ENCODE measurements at places on chromosomes 6 and 20.
A peak's percentile ranks its signal among the peaks of the same experiment; 100 is the strongest.

GRCh38 chr6:56902641-56903464 is 52.1 kb upstream of the BEND6 start:
- DNase-seq, result peak; percentile 57

DNA sequence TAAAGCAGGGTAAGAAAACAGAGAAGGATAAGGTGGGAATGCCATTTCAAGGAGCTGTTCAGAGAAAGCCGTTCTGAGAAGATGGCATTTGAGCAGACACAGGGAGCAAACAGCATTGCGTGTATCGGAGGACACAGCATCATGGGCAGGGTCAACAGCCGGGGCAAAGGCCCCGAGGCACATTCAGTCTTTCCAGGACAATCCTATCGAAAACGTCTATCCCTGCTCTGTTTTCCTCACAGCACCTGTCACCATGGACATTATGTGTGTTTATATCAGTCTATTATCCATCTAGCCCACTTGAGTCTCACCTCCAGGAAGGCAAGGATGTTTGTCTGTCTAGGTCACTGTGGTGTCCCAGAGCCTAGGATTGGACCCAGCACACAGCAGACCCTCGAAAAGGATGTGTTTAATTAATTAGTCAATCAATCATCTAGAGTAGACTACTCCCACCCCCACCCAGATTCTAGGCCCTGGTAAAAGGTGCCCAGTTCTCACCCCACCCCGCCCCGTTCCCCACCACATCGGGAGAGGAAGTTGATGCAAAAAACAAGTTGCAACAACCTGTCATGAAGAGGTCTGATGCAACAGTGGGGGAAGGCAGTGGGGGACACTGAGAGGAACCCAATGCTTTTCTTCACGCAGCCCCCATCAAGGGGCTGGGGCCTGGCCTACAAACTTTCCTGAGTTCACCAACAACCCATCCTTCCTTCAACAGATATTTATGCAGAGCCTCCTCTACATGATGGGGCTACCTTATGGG is 66.6 kb downstream of the PREX1 start:
- DNase-seq, result no peak

DNA sequence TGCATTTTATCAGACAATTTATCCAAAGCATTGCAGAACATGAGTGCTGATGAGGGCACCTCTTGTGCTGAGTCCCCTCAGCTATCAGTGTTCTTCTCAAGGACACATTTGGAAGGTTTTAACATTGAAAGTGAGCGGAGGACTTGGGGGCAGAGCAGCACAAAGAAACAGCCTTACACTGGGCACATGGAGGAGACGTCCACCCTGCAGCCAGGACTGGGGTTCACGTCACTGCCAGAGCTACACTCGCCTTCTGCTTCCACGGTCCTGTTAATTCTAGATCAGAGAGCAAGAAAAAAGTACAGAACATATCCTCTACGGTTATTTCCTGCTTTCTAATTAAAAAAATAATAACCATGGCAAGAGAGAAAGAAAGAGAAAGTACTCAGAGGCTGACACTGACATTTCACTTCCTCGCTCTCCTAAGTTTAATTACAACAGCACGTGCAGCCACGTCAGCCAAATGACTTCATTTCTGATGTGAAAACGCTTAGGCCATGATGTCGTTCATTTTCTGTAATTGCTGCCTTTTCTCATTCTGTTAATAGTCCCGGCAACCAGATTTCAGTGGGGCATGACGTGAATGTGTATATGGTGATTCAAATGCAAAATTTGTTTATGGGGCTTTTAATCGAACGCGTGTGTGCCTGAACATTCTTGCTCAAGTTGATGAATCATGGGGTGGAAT is 5.1 kb downstream of the PRND start:
- peak; percentile 67 for DNase-seq

DNA sequence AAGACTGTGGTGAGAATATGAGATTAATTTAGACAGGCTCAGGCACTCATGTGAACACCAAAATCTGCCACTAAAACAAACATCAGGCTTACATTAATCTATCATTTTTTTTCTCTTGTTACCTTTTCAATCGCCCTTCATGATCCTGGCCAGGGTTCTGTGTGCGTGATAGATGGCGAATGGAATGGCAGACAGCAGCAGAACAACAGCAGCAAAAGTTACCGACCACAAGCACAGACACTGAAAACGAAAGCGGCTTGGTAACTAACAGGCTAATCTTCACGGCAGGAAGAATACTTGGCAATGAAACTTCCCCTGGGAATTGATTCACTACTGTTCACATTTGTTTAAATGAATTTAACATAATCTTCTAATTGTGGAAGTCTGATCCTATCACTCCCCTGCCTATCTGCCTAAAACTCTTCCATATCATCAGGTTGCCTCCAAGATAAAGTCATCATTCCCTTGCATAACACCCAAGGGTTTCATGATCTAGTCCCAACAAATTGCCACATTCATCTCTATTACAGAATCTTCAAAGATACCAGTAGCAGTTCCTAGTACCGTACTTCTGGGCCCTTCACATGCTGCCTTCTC is 28.7 kb downstream of the PTPRK start:
- DNase-seq, result no peak

- DNase-seq, result no peak
Observed at GRCh38 chr6:113920663-113921267, 50.2 kb downstream of the HDAC2 start.

DNA sequence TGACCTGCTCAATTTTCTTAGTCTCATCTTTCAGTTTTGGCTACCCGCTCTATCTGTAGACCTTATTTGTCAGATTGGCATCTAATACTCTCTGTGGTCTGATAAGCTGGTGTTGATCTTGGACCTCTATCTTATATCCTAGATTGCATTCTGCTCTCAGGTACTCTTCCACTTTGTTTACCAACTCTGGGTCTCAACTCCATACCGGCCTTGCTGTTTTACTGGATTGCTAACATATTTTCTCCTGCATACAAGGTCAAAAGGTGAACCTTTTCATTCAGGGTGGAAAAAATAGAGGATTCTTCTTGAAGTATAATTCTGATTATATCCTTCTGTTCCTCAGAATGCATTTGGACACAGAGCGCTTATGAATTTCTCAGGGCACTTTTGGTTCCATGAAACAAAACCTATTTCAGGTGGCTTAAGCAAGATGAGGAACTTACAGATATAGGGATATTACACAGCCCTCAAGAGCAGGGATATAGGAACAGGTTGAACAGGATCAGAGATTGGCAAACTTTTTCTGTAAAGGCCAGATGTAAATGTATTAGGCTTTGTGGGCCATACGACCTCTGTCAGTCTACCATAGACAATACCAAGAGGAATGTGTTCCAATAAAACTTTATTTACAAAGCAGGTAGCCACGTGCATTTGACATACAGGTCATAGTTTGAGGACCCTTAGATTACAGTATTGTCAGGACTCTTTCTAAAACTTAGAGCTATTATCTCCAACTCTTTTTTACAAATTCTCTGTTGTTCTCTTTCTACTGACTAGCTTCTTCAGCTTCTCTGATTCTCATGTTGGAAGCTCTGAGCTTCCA is 2.5 kb upstream of the SH3BGRL2 start:
- DNase-seq, result no peak

- DNase-seq, result no peak
Observed at GRCh38 chr6:149727793-149728498, 10.0 kb upstream of the LATS1 start.

DNA sequence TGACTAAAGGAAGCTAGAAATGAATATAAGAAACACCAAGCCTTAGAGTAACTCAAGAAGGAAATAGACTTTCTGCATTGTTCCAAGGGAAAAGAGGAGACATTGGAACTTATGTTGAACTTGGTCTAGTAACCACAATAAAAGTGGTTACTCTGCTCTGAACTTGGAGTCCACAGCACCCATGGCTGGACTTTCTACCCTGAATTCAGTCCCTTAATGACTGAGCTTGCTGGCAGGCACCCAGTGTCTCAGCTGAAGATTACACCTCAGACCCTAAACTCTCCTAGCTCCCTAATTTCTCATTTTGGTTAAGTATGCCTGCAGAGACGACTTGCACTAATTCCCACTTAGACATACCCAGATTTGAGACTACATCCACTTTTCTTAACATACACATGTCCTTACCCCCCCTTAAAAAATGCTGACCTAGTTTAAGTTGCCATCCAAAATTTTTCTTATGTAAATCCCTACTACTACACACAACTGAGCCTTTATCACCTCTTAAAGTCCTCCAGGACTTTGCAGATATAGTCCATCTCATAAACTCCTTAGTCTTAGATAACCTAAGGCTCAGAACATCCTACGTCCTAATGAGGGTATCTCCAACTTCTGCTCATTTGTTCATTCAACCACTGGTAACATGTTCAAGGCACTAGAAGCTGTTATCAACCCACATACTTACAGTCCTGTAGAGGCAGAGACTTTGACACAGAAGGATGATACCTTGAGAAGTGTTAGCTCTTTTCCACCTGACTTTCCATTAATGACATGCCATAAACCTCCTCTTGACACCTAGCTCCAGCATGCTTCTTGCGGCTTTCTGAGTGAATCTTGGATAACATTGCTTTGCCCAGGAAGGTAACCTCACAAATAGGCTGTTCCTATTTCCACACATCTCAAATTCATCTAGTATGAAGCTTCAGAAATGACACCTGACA is 129.8 kb downstream of the ALDH8A1 start:
- no peak for DNase-seq

DNA sequence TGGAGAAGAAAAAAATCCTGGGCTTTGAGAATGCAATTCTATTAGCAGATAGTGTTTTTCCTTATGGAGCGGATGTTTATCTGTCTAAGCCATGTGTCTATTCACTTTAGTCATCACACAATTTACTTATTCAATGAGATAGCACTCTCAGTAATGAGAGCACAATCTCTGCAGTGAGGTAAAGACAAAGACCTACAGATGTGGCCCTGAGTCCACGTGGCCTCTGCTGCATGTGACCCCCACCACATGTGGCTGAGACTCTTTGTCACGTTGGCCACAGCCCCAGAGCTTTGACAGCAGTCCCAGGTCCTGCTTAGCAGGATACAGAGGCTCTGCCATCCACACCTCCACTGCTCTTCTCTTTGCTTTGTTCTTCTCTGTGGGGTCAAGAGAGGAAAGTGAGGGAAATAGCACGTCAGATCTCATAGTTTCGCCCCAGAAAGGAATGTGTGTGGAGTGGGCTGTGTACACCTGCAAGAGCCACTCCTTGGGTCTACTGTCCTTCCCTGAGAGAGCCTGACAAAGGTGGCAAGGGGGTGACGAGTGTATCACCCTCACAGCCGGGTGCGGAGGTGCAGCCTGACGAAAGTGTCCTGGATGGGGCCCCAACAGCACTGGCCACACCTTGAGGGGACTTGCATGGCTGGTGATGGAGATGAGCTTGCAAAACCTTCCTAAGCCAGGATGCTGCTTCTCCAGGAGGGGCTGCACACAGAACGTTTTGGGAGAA is 40.7 kb downstream of the ZNF831 start:
- DNase-seq, result no peak

DNA sequence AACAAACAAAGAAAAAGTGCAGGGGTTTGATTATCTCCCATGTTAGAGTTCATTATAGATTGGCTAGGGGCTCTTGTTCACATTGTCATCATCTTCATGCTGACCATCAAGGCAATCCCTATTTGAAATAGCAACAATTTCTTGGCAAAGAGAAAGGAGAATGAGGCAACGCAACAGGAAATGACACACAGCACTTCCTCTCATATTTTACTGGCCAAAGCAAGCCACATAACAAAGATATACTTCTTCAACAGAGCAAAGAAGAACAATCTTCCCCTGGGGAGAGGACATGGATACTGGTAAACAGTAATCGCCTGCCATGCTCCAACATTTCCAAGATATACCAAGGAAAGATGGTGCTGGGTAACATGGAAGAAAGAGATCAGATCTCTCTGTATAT is 29.8 kb downstream of the EPM2A start:
- DNase-seq, result peak; percentile 17

- no peak for DNase-seq
Observed at GRCh38 chr6:24642061-24642460, 3.9 kb downstream of the KIAA0319 start.

DNA sequence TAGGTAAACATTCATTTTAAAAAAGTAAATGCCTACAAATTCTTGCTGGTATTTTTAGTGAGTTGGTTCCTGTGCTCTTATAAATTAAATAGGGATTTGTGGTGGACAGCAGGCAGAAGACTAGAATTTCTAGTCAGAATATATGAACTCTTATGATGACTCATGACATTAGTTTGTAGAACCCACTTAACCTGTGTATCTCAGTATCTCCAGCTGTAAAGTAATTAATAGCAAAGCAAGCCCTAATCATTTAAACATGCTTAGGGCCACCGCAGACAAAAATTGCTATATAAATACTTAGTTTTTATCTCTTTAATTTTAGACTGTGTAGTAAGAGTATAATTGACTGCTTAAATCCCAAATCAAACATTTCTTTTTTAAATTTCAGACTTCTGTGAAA is 2.4 kb downstream of the FAM135A start:
- DNase-seq, result no peak

Measured in AG20443 (cell line).